NCI-H2029 treated with DMSO at 0.1 percent for 48 hours (cell line): ENCODE measurements at places on chromosomes 4 and X.

DNA sequence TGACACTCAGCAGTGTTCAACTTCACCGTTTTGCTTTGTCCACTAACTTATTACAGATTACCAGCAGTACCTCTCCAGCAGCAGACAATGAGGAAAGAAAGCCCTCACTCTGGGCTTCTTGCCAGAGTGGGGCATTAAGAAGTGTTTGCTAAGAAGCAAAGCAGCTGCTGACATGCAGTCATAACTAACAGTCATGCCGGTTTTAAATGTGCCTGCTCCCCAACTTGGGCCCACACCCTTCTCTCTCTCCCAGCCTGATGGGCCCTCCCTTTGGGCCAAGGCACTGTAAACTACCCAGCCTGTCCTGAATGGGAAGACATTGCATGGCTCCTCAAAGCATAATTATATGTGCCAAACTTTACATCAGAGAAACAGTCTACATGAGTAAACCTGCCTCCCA is 54.6 kb upstream of the HHIP start:
- peak; percentile 54 for DNase-seq

DNA sequence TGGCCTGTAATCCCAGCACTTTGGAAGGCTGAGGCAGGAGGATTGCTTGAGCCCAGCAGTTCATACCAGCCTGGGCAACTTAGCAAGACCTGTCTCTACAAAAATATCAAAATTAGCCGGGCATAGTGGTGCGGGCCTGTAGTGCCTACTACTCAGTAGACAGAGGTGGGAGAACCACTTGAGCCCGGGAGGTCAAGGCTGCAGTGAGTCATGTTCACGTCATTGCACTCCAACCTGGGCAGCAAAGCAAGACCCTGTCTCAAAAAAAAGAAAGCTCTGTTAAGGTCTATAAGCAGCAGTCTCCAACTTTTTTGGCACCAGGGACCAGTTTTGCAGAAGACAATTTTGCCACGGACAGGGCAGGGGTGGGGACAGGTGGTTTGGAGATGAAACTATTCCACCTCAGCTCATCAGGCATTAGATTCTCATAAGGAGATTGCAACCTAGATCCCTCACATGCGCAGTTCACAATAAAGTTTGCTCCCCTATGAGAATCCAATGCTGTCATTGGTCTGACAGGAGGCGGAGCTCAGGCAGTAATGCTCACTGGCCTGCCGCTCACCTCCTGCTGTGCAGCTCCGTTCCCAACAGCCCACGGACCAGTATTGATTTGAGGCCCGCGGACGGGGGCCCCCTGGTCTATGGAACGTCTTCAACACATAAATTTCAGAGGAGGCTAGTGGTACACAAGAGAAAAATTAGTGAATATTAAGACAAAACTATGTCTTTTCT is 67.9 kb downstream of the KLHL8 start:
- DNase-seq = no peak

DNA sequence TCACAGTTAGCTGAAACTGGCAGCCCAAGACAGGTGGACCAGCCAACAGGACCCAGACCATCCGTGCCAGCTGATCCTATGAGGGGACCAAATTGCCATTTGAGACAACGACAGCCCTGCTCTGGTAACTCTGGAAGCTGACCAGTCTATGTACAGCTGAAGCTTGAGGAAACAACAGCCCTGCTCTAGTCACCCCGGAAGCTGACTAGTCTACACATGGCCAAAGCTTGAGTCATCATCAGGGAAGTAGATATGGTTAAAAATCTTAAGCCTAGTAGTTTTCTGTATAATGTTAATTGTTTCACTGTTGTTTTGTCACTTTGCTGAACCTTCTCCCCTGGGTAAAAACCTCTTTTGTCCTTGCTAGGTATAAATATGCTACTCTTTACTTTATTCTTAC is 905.4 kb upstream of the NDST4 start:
- DNase-seq = no peak

- DNase-seq = no peak
Observed at GRCh38 chrX:32877592-32877991, 333.8 kb downstream of the DMD start.

GRCh38 chr4:106801386-106801785 is 234.7 kb downstream of the DKK2 start:
- no peak for DNase-seq

DNA sequence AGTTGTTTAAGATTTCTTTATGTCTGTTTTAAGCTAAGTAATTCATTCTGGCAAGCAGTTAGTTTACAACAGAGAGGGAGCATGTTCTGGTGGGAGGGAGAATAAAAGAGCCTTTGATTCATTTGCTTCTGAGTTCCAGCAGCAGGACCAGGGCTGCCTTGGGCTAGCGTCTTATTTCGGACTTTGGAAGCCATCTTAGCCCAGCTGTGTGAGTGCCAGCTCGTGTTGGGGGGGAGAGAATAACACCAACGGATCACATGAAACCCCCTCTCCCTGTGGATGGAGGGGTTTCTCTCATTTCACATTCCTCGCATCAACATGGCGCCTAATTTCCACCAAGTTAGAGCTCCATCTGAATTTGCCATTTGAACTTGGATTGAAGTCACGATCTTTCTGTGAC is 7.4 kb downstream of the GAB1 start:
- DNase-seq = no peak

DNA sequence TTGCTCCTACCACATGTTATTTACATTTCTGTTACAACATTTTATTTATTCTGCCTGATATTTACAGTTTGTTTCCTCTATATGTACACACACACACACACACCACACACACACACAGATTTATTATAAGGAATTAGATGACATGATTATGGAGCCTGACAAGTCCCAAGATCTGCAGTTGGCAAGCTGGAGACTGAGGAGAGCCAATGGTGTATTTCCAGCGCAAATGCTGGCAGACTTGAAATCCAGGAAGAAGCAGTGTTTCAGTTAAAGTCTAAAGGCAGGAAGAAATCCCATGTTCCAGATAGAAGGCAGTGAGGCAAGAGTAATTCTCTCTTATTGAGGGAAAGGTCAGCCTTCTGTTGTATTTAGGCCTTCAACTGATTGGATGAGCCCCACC is 1.8 kb upstream of the KLHL4 start:
- DNase-seq = no peak

DNA sequence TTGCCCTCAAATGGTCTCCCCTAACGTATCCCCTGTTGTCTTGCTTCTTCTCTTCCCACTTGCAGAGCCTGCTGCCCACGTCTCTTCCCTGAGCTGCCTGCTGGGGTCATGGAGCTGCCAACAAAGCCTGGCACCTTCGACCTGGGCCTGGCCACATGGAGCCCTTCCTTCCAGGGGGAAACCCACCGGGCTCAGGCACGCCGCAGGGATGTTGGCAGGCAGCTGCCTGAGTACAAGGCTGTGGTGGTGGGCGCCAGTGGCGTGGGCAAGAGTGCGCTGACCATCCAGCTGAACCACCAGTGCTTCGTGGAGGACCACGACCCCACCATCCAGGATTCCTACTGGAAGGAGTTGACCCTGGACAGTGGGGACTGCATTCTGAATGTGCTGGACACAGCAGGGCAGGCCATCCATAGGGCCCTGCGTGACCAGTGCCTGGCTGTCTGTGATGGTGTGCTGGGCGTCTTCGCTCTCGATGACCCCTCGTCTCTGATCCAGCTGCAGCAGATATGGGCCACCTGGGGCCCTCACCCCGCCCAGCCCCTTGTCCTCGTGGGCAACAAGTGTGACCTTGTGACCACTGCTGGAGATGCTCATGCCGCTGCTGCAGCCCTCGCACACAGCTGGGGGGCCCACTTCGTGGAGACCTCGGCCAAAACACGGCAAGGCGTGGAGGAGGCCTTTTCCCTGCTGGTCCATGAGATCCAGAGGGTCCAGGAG is 2.9 kb downstream of the ERAS start:
- no peak for DNase-seq

DNA sequence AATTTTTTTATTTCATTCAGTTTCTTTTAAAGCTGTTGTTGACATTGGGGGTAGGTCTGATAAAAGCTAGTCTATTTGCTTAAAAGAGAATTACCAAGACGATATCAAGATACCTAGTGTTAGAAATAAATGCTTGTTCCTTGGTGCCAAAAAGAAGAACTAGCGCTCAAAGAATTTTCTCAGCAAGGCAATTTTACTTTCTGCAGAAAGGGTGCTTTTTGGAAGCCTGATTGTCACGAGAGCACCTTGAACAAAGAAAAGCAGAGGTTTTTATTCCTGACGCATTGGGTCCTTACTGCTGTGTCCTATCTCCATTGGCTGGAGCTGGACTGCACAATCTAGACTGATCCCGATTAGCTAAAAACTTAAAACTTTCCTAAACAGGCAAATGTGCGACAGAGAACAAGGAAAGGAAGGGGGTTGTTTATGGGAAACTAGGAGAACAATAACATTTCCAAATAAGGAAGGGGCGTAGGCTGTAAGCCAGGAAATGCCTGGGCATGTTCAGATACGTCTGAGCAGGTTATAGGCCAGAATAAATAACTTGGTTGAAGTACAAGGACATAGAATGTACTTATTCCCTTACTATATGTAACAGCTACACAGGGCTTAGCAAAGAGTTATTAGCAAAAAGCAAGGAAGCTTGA is 50.3 kb upstream of the STPG2 start:
- DNase-seq = no peak

GRCh38 chr4:111639120-111639690 is 506.0 kb upstream of the FAM241A start:
- DNase-seq = no peak

DNA sequence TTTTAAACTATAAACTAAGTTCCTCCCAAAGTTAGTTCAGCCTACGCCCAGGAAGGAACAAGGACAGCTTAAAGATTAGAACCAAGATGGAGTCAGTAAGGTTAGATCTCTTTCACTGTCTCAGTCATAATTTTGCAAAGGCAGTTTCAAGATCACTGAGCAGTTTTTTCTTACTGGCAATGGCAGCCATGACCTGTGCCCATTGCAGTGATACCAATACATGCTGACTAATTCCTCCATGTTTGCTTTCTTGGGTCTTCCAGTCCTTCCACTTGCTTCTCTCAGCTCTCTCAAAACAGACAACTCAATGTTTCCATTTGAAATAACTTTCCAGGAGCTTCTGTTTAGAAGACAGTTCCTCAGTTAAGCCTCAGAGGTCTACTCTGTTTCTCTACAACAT is 79.5 kb downstream of the PCDH18 start:
- DNase-seq = no peak

DNA sequence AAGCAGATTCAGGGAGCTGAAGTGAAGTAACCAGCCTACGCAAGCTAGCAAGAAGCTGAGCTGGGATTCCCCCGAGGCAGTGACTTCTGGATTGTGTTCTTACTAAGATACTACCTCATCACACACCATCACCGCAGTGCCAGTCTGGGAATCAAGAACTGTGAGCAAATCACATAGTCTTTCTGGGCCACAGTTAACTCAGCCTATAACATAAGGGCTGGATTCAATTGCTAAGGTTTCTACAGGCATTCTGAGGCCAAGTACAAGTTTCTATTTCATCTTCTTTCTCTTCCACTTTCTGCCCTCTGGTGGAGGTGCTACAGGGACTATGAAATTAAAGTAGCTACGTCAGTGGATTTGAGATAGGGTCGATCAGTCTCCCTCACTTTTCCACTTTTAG is 1.4 kb upstream of the CORIN start:
- DNase-seq = no peak

- no peak for DNase-seq
Observed at GRCh38 chrX:317424-318067, 1.1 kb downstream of the GTPBP6 start.

DNA sequence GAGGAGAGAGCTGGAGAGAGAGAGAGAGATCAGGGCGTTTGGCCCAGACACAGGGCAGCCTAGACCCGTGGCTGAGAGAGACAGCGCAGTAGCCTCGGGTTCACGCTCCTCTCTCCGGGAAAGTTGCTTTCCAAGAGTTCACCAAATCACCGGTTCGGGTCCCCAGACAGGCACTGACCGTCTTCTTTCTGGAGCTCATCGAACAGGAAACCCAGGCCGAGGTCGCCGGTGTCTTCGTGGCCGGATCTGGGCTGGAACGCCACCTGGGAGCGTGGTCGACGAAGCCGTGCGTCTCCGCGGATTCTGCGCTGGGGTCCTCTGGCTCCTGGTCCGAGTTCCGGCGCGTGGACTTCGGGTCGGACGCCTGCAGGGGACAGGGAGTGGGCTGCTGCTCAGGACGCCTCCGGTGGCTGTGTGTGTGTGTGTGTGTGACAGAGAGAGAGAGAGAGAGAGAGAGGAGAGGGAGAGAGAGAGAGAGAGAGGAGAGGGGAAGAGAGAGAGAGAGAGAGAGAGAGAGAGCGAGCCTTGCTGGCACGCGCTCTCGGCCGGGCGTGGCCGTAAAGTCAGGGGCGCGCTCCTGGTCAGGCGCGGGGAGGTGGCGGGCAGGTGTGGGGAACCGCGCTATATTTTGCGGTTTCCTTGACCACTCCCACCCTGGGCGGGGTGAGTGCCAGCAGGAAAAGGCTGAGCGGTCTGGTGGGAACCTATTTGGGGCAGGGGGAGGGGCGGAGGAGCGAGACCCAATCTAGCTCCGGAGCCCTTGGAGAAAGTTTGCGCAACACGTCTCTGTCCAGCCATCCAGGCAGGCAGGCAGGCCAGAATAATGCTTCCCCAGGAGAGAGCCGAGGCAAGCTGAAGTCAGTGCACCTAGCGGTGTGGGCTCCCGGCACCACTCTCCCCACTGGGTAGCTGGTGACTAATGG is 62.1 kb downstream of the RHOXF2B start:
- DNase-seq = no peak

DNA sequence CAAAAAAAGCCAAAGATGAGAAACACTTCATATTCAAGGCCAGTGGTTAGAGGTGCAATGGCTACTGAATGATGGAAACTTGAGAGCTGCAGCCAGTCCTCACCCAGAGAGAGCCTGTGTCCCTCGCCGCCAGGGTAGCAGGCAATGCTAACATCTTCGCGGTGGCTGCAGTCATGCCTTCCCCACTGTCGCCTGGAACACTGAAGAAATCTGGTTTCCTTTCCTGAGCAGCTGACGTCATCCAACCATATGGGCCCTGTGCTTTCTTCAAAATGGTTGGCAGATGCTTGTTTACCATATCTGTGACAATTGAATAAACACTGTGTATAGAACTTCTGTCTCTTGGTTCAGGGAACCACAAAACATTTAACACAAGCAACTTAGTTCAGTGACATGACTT is 39.7 kb downstream of the PRSS12 start:
- DNase-seq = no peak

- DNase-seq = no peak
Observed at GRCh38 chr4:170581969-170582368, 492.2 kb upstream of the AADAT start.

- DNase-seq = no peak
Observed at GRCh38 chr4:138189206-138189605, 52.9 kb downstream of the SLC7A11 start.

DNA sequence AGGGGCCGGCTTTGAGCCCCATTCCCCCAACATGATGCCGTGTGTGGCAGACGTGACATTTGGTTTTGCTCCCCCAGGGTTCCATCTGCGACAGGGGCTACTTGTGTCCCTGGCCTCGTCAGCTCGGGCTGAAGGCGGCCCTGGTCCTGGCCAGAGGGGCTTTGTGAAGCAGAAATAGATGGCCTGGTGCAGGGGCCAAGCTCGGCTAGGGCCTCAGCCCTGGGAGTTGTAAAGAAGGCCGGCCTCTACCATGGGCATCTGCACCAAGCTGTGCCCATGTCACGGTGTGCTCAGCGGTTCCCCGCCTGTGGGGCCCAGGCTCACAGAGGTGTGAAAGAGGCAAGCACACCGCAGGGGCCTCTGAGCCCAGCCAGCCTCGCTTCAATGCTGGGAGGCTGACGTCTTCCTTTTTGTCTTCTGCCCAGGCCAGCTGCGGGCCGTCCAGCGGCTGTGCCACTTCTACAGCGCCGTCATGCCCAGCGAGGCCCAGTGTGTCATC is 32.5 kb downstream of the SH3TC1 start:
- DNase-seq = no peak

- no peak for DNase-seq
Observed at GRCh38 chr4:141810038-141810711, 173.8 kb downstream of the IL15 start.

GRCh38 chr4:99934891-99935290 is 11.5 kb downstream of the DNAJB14 start:
- DNase-seq = no peak
